ENCODE measurements at places on chromosomes 4 and X.

DNA sequence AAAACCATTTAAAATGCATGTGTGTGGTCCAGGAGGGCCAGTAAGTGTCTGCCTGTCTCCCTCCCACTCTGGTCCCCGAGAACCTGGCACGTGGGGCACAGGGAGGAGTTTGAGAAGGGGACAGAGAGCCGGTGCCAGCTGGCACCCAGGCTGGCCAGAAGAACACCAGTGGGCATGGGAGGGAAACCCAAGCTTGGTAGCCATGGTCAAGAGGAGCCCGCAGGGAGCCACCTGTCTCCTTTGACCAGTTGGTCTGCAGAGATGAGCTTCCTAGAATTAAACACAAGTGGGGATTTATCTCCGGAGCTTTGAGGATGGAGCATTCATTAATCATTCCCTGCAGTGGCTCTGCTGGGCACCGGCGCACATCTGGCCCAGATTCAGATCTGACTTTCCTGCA is 41.6 kb downstream of the HMX1 start:
- no peaks in the 10 kb centered on the region for H3K27me3 ChIP-seq
- no peaks in the 10 kb centered on the region for H3K4me1 ChIP-seq
- no peak overlapping the region for H3K4me3 ChIP-seq
- no peak for DNase-seq
- no peak overlapping the region for H3K27ac ChIP-seq
- H3K36me3 ChIP-seq = no peaks in the 10 kb centered on the region

- no peak for DNase-seq
- H3K4me3 ChIP-seq = no peak overlapping the region
- H3K4me1 ChIP-seq = peaks cover 9% of the 10 kb centered on the region
- no peaks in the 10 kb centered on the region for H3K36me3 ChIP-seq
- no peak overlapping the region for H3K27ac ChIP-seq
Measured at GRCh38 chrX:151416579-151416978, 19.6 kb downstream of the VMA21 start.

DNA sequence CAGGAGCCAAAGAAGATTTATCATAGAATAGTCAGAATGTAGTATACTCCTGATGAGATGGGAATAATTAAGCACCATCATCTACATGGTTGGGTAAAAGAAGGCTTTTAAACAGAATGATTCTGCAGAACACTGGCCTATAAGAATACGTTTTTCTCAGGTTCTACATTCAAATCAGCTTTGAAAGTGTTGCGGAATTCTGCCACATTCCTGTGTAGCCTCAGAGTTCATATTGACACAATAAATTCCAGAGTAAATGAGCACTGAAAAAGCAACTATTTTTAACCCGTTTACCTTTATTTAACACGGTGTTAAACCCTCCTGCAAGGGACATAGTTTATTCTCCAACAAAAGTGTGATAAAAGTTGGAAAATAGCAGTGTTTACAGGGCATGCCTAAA is 950.2 kb upstream of the SLIT2 start:
- H3K36me3 ChIP-seq = no peaks in the 10 kb centered on the region
- no peak overlapping the region for H3K27ac ChIP-seq
- no peaks in the 10 kb centered on the region for H3K4me1 ChIP-seq
- no peak for DNase-seq

GRCh38 chr4:185936650-185937376 is 124.8 kb upstream of the SORBS2 start:
- H3K27me3 ChIP-seq = no peaks in the 10 kb centered on the region
- H3K36me3 ChIP-seq = no peaks in the 10 kb centered on the region
- no peak overlapping the region for H3K27ac ChIP-seq
- no peaks in the 10 kb centered on the region for H3K4me1 ChIP-seq

Data from esophagus squamous epithelium (tissue), 5 donors.